ENCODE measurements at places on chromosomes 1 and 21. TPM values are rescaled to one million over a fixed set of nuclear protein-coding genes. Genes with fewer than 3 reads are reported as not detected.

Gene FNDC5
- 0.45 TPM for total RNA-seq

Gene RABGAP1L
- total RNA-seq: 50.3 TPM

- peak; percentile 67 for DNase-seq
Observed at GRCh38 chr1:237864338-237865244, 26.1 kb downstream of the ZP4 start.

DNA sequence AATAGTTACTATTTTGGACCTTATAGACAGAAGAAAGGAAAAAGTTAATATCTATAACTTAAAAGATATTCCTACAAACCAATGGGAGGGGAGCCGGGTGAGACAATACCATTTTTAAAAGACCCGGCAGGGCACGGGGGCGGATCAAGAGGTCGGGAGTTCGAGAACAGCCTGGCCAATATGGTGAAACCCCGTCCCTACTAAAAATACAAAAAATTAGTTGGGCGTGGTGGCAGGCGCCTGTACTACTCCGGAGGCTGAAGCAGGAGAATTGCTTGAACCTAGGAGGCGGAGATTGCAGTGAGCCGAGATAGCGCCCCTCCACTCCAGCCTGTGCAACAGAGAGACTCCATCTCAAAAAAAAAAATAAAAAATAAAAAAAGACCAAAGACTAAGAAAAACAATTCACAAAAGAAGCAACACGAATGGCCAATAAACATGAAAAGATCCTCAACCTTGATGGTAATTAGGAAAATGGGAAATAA is 1.2 kb upstream of the PSMB2 start:
- peak; percentile 22 for DNase-seq

GRCh38 chr1:192906334-192906733 is 97.5 kb downstream of the RGS2 start:
- DNase-seq: no peak

DNA sequence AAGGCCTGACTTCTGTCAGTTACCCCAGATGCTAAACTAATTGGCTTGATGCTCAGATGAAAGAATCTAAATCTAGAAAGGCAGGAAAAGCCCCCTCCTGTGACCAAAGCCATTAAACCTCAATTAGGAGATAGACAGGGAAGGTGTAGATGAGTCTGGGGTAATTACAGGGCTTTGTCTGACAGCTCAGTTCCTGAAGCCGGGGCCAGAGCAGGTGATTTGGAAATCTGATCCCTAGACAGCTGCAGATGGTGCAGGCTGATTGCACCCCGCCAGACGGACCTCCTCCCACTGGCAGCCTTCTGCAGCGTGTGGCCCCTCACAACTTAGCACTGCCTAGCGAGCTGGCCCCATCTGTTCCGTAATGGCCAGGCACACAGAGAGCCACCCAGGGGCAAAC is 395.1 kb downstream of the HLX start:
- DNase-seq: no peak

DNA sequence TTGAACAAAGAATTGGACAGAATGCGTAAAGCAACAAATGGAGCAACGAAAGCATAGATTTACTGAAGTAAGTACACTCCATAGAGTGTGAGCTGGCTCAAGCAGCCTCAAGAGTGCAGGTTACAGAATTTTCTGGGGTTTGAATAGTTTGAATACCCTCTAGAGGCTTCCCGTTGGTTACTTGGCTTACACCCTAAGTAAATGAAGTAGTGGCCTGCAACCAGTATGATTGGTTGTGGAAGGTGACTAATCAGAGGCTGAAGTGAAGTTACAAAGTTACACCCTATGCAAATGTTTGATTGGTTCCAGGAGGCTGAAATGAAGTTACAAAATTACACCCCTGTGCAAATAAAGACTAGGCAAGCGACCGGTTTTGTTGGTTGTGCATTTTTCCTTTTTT is 10.9 kb downstream of the TCEANC2 start:
- no peak for DNase-seq

- no peak for DNase-seq
Observed at GRCh38 chr1:193806079-193807048, 620.0 kb upstream of the B3GALT2 start.

Gene OR2T8
- not detected for total RNA-seq

Gene ERI3
- 29.7 TPM for total RNA-seq

DNA sequence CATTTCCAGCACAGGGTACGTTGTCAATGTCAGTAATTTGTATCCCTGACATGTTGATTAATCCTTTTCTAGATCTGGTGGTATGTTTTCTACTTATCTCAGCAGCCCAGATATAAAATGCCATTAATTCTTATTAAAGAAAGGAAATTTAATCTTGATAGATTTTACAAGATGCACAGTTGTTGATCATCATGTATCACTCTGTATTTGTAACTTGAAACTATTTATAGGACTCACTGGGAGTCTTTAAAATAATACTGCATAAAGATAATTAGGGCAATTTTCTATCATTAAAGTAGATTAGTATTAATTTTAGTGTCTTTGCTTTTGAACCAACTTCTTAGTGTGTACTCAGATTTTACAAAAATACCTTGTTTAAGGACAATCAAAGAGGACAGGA is 84.9 kb downstream of the GREM2 start:
- no peak for DNase-seq

DNA sequence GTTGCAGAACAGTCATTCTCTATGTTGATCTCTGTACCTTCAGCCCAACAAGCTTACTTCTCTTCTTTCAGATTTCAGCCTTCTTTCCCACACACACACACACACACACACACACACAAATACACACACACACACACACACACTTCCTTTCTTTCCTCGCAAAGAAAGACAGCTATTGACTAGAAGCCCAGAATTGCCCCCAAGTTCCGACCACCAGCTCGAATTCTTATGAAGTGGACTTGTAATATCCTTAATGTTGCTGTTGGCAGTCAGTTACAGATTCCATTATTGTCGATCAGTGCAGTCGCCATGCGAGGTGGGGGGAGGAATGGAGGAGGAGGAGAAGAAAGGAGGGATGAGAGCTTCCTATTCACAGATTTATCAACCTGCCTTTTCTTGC is 125.5 kb downstream of the CLEC20A start:
- DNase-seq: no peak

DNA sequence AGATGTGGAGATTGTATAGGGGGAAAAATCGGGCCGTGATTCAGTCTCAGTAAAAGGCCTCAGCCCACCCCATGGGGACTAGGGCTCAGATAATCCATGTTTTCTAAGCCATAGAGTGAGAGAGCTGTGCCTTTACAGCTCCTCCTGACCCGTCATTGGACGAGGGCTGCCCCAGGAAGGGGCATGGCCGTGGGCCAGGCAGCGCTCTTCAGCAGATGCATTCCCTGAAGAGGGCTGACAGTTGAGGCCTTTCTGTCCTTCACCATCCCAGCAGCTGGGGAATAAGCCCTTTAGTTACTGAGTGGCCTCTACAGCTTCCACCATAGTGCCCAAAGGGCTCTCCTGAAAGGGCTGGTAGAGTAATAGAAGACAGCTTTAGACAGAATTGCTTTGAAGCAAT is 57.2 kb downstream of the ST3GAL3 start:
- DNase-seq: no peak

Gene CRNN
- total RNA-seq: not detected

- DNase-seq: peak; percentile 89
Observed at GRCh38 chr1:205523891-205524793, 19.7 kb downstream of the CDK18 start.

DNA sequence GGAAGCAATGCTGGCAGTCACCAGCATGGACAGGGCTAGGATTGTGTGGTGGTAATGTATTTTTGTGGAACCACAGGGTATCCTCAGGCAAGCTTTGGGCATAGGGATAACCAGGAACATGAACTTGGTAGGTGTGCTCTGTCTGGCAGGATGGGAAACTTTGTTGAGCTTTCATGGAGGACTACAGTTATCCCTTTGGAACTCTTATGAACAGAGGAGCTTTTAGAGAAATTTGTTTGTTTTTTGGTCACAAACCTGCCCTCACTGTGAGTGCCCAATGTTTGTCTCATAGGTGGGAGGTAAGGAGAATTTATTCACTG is 54.4 kb downstream of the MACF1 start:
- no peak for DNase-seq

Gene ZNF648
- total RNA-seq: 0.07 TPM

GRCh38 chr1:3018051-3018471 is 3.2 kb upstream of the ACTRT2 start:
- DNase-seq: no peak

DNA sequence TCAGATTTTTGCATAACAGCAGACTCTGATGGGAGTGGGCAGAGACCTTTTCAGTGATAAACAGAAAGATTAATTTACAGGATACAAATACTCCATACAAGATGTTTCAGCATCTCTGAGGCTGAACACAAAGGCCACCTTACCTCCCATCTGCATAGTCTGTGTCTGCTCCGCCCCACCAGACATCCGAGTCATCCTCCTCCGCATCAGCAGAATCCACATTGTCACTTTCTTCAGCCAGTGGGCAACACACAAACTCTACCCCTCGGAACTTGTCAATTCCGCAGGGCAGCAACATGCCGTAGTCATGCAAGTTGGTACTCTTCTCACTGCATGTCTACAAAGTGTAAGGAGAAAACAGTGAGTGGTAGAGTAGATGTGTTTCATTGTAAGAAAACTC is 119.7 kb downstream of the APP start:
- DNase-seq: no peak

Gene ARHGAP30
- total RNA-seq: 3.5 TPM

- no peak for DNase-seq
Observed at GRCh38 chr1:115242543-115242942, 95.5 kb downstream of the NGF start.

GRCh38 chr1:113166473-113166872 is 93.5 kb downstream of the LRIG2 start:
- no peak for DNase-seq

- DNase-seq: no peak
Observed at GRCh38 chr1:165067829-165068228, 288.7 kb downstream of the LMX1A start.

DNA sequence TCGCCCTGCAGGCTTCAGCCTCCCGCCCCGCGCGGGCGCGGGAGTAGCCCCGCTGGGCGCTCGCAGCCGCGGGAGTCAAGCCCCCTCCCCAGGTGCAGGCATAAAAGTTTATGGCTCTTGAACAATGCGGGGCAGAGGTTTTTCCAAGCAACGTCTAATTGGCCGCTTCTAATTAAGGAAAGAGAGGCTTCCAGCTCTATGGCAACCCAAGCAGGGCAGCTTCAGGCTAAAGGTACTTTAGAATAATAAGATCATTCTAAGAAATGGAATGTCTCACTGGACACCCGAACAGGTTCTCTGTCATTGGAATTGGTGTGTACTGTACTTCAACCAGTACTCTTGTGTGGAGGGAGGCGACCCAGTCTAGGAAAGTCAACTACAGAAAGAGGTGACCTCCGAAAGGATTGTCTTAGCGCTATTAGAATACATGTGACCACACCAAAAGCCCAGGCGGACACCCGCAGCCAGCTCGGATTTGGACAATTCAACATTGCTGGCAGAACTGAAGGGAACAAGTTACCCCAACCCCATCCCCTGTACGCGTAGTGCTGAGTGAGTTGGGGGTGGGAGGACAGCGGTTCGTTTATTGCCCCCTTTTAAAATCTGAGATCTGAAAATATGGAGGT is 12.5 kb downstream of the NR5A2 start:
- peak; percentile 45 for DNase-seq

DNA sequence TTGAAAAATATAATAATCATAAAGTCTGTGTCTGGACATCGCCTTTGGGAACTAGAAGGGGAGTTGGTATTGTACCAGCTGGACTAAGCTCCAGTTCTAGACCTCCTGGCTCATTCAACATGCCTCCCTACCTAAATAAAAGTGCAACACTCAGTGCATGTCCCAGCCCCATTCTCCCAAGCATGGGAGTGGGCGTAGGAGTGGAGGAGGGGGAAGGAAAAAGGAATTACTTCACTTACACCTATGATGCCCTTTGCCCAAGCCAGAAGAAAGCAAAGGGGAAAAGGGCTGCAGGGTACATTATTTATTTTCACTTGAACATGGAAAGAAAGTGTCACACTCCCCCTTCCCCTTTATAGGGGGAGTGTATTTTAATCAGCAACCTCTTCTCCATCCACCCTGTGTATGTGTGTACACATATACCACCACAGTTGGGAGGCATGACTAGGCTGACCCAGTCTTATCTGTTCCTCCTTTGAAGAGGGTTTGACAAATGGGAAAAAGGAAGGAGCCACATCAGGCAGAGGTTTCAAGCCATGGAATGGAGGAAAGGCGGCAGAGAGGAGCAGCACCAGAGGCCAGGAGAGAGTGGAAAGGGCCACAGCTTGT is 3.2 kb downstream of the NIT1 start:
- DNase-seq: no peak

GRCh38 chr21:26736449-26736848 is 108.8 kb downstream of the ADAMTS1 start:
- DNase-seq: no peak

GRCh38 chr1:14055442-14056223 is 355.6 kb downstream of the PRDM2 start:
- no peak for DNase-seq

GRCh38 chr1:151716771-151717631 is at the start of gene CELF3:
Gene CELF3, minus strand, starts transcription at chr1:151716803. Its CDS starts 783 bp downstream, at chr1:151716020.
- DNase-seq: no peak

- DNase-seq: peak; percentile 83
Observed at GRCh38 chr1:18913065-18913835, 10.9 kb upstream of the ALDH4A1 start.

DNA sequence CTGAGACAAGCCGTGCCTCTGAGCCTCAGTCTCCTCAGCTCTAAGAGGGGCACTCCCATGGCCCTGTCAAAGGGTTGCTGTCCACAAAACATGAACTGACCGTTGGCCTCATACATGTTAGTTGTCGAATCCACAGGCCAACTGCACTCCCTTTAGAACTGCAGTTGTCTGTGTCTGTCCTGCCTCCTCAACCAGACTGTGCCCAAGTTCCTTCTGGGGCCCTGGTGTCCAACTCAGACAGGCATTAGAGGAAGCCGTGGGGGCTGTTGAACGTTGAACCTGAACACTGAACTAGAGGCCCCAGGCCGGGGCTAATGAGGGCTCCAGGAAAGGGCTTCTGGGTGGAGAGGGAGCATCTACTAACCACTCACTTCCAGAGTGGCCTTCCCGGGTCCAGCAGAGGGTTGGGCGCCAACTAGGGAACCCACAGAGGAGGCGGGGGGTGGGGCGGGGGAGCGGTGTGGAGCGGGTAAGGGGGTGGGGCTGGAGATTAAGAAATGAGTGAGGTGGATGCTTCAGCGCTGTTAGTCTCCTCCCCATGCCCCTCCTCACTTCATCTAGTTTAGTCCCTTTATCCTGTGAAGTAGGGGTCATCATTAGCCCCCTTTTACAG is at the start of gene RAB42:
RAB42 (plus strand) TSS at position 558 of the 613 bp plus-strand sequence. CDS start 247 bp downstream, outside the sequence.
- DNase-seq: peak; percentile 46

Gene IFNLR1
- total RNA-seq: 16.8 TPM

Gene FAM163A
- 0.56 TPM for total RNA-seq

Gene CLSTN1
- total RNA-seq: 215 TPM

DNA sequence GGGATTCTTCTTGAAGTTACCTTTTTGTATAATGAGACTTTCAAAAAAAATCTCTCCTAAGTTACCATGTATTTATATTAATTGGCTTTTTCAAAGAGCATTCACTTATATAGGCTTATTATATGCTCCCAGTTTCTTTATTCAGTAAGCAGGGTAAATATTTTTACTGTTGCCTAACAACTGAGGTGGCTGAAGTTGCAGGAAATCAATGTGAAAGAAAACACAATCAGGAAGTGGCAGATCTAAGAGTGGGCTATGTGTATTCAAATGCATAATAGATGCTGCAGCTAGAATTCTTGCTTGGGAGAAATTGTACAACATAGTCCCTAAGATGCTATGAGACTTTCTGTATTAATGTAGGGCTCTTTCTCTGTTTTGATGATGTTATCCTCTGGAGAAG is 606.9 kb downstream of the NUF2 start:
- no peak for DNase-seq

Gene AADACL4
- total RNA-seq: not detected

Gene MARCKSL1
- 199 TPM for total RNA-seq

Measured in colonic mucosa (tissue), 4 donors.